ENCODE measurements at places on chromosomes 2 and 18. TPM values are rescaled to one million over a fixed set of nuclear protein-coding genes. Genes with fewer than 3 reads are reported as not detected.

DNA sequence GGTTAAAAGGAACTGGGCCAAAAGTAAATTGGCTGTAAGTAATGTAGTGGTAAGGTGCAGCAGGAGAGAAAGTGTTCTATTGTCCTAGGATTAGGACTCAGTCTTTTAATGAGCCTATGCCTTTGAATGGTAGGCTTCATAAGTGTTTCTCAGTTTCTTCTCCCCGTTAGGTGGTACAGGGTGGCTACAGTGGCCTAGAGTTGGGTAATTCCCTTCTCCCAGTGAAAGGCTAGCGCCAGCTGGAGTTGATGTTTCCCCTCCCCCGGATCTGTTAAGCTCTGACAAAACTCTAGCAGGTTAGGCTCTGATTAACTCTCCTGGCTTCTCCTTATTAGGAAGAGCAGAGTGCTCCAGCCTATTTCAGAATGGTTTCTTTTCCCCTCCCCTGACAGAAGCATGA, 127.7 kb downstream of the DNAH6 start:
- no peak overlapping the region for H3K4me3 ChIP-seq
- no peaks in the 10 kb centered on the region for H3K27me3 ChIP-seq
- no peaks in the 10 kb centered on the region for H3K4me1 ChIP-seq
- DNase-seq: peak; percentile 6
- no peak overlapping the region for H3K27ac ChIP-seq
- no peaks in the 10 kb centered on the region for H3K36me3 ChIP-seq

Gene MALT1
- 18.0 TPM for total RNA-seq

- no peaks in the 10 kb centered on the region for H3K36me3 ChIP-seq
- no peak overlapping the region for H3K4me3 ChIP-seq
- peaks cover 9% of the 10 kb centered on the region for H3K4me1 ChIP-seq
- no peaks in the 10 kb centered on the region for H3K27me3 ChIP-seq
- peak; percentile 73 for DNase-seq
Measured at GRCh38 chr2:159098921-159099411, 130.5 kb downstream of the TANC1 start.

DNA sequence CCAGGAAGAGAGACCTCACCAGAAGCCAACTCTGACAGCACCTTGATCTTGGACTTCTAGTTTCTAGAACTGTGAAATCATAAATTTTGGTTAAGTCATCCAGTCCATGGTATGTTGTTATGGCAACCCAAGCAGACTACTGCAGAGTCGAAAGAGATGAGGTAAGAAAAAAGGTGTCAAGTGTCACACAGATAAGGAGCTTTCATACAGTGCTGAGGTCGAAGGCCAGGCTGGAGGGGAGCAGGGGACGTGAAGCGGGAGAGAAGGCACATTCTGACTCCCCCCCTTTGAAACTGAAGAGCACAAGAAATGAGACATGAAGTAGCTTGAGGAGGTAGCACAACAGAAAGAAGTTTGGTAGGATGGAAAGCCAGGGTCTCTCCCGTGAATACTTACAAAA, 110.4 kb downstream of the ALK start:
- H3K27me3 ChIP-seq: no peaks in the 10 kb centered on the region
- H3K4me3 ChIP-seq: no peak overlapping the region
- no peaks in the 10 kb centered on the region for H3K4me1 ChIP-seq
- H3K27ac ChIP-seq: no peak overlapping the region
- DNase-seq: no peak
- H3K36me3 ChIP-seq: no peaks in the 10 kb centered on the region

GRCh38 chr2:235215248-235215647, 263.4 kb downstream of the SH3BP4 start:
- H3K36me3 ChIP-seq: no peaks in the 10 kb centered on the region
- no peak for DNase-seq
- H3K4me3 ChIP-seq: no peak overlapping the region
- H3K4me1 ChIP-seq: no peaks in the 10 kb centered on the region
- H3K27me3 ChIP-seq: no peaks in the 10 kb centered on the region
- no peak overlapping the region for H3K27ac ChIP-seq

Gene TTN
- total RNA-seq: 0.33 TPM

Measured in fibroblast of lung (primary cell).